ENCODE measurements at places on chromosomes 5 and 9.
A peak's percentile ranks its signal among the peaks of the same experiment; 100 is the strongest.

DNA sequence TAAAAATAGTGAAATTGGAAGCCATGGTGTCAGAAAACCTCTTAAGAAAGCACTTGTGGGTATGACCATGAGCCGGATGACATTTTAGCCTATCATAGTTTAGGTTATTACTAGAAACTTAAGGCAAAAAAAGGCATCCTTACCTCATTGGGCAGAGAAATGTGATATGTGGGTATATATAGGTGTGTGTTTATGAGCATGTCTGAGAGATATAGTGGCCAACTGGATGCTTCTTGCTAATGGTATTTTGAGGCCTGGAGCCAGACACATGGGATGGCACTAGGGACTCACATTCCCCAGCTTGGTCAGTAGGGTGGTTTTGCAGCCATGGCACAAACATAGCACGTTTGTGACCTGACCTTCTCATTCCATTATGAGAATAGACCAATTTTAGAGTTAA is 295.6 kb upstream of the MEF2C start:
- DNase-seq: no peak

- no peak for DNase-seq
These were observed 26.7 kb downstream of the MARCHF11 start for GRCh38 chr5:16152601-16153568.

DNA sequence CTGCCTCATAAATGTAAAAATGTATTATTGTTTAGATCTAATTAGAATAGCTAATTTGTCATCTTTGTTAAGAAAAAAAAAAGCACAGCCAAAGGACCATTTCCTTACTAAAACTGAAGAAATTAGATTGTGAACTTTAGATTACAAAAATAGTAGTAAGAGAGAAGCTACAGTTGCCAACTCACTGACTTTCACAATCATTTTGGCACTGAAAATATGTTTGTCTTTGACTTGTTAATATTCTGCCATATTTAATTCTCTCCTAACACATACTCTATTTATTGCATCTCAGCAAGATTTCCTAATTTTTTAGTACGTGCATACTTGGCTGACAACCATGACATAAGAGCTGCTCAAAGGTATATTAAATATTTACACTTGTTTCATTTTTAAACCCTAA is 297.1 kb downstream of the TUSC1 start:
- no peak for DNase-seq

GRCh38 chr5:138282920-138283742 is 8.7 kb upstream of the GFRA3 start:
- DNase-seq: no peak

GRCh38 chr5:37133939-37134338 is 115.2 kb downstream of the CPLANE1 start:
- DNase-seq: no peak

- no peak for DNase-seq
These were observed 20.8 kb downstream of the DAB2IP start for GRCh38 chr9:121672213-121672612.

DNA sequence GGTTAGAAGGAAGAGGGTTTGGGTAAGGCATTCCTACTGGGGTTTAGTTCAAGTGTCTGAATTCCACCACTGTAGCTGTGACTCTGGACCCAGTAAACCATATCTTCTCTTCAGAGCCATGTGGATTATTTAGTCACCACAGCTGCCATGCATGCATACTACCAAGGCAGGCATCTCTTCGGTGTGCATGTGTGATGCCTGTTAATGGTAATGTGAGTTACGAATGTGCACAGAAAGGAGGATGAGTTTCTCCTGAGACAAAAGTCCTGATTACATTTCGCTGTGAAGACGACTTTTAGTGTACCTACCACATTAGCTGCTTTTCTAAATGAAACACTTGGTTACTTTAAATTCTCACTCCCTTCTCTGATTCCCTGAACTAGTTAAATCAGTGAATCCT is 9.3 kb downstream of the PBX3 start:
- DNase-seq: no peak

DNA sequence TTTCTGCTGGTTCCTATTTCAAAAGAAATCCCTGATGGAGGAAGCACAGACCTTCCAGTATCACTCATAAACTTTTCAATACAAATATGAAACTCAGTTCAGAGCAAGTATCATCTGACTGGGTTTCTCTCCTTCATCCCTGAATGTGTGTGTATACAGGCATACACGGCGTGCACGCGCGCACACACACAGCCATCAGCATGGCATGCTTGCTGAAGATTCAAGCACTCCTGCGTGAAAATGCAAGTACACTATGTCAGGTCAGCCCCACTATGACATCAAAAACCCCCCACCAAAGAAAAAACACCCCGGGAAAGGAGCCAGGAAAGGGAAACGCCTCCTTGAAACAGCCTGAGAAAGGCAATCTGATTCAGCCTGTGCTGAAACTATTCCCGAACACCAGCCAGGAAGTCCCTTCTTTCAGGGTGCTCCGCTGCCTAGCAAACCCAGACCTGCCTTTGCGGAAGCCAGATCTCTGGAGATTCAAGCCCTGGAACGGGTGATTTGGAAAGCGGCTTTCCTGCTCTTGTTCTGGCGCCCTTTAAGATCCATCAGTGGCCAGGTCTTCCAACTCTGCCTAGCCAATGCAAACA is 831 bp downstream of the KLHL3 start:
- no peak for DNase-seq

- DNase-seq: no peak
These were observed 59.8 kb upstream of the SNX2 start for GRCh38 chr5:122715095-122715494.

DNA sequence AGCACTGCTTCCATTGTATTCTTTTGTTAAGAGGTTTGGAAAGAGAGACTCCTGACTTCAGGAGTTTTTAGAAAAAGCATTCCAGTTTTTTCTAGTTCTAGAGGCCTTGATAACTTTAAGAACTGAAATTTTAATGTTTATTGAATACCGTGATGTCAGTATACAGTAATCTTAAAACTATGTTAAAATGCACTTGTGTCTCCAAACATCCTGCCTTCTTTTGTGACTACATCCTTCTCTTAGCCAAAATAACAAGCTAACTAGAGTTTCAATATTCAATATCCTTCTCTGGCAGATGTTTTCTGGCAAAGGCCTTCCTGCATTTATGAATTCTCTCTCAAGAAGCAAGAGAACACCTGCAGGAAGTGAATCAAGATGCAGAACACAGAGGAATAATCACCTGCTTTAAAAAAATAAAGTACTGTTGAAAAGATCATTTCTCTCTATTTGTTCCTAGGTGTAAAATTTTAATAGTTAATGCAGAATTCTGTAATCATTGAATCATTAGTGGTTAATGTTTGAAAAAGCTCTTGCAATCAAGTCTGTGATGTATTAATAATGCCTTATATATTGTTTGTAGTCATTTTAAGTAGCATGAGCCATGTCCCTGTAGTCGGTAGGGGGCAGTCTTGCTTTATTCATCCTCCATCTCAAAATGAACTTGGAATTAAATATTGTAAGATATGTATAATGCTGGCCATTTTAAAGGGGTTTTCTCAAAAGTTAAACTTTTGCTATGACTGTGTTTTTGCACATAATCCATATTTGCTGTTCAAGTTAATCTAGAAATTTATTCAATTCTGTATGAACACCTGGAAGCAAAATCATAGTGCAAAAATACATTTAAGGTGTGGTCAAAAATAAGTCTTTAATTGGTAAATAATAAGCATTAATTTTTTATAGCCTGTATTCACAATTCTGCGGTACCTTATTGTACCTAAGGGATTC is 43.1 kb downstream of the NDFIP1 start:
- peak; percentile 89 for DNase-seq

DNA sequence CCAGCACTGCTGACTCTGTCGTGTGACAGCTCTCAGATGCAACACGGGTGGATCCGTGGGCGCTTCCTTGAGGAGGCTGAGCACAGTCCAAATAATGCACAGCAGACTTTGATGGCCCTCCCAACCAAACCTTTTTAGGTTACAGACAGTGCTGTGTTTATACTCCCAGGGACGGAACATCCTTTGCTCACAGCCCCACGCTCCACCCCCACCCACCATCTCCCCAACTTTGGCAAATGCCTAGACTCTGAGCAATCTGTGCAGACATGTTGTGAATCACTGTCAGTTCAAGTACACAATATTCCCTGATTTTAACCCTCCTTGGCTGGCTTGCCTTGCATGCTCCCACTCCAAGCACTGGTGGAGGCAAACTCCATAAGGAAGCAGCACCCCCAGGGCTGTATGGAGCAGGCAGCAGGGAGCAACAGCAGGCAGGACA is 324.6 kb downstream of the MLLT3 start:
- no peak for DNase-seq

DNA sequence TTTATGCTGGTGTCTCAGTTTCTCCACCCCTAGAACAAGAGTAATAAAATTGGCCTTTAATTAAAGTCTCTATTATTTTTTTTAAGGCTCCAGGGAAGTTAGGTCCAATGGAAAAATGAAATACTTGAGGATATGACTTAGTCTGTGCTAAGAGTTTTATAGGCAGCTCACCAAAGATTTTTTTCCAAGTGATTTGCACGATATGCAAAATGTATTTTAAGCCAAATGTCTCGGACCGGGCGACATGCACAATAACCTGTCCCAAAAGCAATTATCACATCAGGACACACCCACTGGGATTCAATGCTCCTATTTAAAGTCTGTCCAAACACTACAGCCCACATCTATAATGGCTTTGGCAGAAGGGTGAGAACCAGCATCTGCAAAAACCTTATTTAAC is 136.1 kb upstream of the ANKH start:
- DNase-seq: no peak

DNA sequence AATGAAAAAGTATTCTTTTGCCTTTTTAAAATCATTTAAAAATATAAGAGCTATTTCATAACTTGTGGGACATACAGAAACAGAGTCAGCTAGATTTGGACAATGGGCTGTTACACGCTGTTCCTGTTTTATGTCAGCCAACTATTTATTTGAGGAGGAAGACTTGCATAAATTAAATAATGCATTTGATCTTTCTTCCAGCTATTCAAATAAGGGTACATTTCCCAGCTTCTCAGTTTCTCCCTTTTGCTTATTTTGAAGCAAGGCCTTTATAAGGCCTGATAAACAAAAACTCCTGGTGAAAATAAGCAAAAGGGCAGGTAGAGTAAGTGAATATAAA is 6.5 kb downstream of the STOM start:
- no peak for DNase-seq

- peak; percentile 35 for DNase-seq
These were observed 25.2 kb upstream of the PLAC8L1 start for GRCh38 chr5:146130440-146131045.

GRCh38 chr9:134833294-134833880 is 47.2 kb upstream of the FCN2 start:
- no peak for DNase-seq

DNA sequence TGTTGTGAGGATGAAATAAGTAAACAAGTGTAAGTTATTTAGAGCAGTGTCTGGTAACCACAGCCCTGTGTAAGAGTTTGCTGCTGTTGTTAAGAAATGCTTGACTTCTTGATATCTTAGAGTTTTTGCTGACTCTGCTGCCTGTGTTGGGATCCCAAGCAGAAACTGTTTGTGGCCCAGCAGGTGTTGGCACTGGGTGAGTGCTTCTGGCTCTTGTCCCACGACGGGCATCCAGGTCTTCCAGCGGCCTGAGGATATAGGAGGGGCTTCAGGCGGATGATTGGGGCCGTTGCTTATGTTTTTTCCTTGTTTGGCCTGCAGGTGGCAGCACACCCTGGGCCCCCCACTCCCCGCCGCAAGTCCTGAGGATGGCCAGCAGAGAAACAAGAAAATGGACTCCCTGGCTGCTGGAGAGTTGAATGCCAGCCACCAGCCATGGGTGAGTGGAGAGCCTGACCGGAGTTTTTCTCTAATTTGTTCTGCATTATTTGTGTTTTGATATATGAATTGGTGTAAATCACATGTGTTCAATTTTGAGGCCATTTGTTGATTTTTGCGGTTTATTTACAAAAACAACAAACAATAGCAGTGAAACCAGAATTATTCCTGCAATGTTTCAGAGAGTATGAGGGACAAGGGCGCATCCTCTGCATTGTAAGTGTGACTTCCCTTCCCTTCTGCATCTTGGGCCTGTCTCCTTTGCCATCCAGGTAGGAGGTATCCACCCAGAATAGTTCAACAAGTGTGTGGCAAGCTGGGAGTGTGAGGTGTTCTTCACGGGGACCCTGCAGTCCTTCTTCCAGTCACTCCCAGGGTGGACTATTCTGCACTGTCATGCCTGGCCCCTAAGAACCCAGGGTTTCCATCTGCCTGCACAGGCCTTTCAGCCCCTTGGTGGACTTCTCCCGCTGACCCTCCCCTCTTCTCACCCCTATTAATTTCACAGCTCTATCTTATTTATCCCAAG is 50.3 kb downstream of the SLC22A5 start:
- DNase-seq: no peak
